ENCODE measurements at places on chromosomes 1 and 21.

DNA sequence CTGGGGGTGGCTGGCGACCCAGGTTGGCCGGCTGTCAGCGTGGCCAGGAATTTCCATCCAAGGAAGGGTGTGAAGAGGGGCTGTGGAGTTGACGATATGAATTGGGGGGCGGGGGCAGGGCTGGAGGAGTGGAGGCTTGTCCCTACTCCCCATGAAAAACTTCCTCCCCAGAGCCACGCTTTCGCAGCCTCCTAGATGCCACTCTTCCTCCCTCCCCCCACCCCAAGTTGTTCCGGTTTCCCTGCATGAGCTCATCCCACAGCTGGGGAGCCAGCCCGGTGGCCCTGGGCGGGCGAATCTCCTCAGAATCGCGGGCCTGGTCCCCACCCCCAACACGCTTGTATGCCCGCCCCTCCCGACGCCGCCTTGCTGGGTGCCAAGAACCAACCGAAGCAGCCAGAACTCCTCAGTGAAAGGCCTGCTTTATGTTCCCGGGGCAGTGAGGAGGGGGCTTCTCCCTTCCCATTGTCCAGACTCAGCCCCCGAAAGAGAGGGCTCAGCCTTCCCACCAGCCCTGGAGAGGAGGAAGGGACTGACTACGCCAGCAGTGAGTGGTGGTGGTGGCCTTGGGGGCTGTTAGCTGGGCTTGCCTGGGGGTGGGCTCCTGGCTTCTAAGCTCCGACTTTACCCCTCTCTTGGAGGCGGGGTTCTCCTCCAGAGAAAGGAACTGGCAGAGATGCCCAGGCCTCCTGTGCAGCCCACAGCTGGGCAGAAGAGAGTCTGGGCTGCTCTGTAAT lies 1.8 kb upstream of the CSMD2 start:
- DNase-seq, result no peak

DNA sequence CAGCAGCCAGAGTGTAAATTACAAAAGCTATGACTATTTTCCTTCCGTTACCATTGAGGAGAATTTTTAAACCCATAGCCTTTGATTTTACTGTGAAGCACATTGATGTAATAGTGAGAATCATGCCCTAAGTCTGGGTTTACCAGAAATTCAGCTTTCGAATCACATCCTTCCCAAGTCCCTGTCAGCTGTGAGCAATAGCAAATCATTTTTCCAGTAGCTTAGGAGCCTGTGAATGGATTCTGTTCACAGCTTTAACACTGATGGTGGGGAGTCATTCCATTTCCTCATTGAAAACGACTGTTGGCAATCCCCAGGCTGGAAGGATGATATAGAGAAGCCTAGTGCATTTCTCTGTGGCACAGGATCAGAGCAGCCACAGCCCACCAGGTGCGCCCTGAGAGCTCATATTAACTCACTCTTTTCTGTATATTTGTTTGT lies 82.2 kb upstream of the C1orf105 start:
- peak; percentile 16 for DNase-seq

GRCh38 chr1:19824541-19824940 lies 9.5 kb upstream of the RNF186 start:
- DNase-seq, result no peak

GRCh38 chr1:56418151-56418631 lies 161.2 kb downstream of the PLPP3 start:
- DNase-seq, result no peak

- DNase-seq, result peak; percentile 50
Observed at GRCh38 chr1:54810153-54810942, 9.2 kb upstream of the TTC22 start.

DNA sequence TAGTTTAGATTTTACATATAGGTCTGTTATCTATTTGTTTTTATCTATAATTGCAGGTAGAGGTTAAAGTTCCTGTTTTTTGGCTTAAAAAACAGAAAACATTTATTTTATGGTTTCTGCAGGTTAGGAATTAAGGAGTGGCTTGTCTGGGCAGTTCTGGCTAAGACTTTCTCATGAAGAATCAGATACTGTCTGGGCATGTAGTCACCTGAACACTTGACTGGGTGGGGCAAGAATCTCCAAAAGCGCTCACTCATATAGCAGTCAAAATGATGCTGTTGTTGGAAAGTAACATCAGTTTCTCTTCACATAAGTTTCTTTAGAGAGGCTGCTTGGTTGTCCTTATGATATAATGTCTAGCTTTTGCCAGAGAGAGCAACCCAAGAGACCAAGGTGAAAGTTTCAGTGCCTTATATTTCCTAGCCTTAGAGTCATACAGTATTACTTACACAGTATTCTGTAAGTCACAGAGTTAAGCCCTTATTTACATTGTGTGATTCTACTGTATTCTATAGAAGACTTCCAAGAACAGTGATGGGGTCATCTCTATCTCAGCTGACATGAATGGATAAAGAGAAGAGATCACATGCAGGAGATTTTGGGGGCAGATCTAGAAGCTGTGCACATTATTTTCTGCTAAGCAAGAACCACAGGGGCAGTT lies 125.4 kb upstream of the GPR52 start:
- no peak for DNase-seq

DNA sequence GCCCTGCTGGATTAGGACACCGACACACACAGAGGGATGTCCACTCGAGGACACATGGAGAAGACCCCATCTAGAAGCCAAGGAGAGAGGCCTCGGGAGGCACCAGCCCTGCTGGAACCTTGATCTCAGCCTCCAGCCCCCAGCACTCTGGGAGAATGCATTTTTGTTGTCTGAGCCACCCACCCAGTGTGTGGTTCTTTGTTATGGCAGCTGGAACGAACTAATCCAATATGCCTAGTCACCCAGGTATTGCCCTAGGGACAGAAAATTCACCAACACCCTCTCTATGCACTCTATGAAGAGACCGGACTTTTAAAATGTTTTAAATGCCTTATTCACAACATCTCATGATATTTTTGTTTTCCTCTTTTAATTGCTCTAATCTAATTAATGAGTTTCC lies 117.4 kb downstream of the CRYAA start:
- no peak for DNase-seq

DNA sequence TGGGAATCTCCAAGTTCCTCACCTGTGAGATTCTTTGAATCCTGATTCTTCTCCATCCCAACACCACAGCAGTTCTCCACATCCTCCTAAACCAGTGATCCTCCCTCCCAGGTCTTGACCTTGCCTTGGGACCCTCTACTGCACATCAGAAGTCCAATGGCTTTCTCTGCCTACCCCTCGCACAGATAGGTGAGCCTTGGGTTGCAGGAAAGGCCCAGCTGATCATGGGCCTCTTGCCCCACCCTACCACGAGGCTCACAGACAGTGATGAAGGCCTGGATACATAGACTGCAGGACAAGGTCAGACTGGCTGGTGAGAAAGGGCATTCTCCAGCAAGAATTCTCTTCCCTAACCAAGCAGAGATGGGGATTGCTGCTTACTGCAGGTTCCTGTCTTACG lies 825 bp downstream of the FABP3 start:
- DNase-seq, result no peak

DNA sequence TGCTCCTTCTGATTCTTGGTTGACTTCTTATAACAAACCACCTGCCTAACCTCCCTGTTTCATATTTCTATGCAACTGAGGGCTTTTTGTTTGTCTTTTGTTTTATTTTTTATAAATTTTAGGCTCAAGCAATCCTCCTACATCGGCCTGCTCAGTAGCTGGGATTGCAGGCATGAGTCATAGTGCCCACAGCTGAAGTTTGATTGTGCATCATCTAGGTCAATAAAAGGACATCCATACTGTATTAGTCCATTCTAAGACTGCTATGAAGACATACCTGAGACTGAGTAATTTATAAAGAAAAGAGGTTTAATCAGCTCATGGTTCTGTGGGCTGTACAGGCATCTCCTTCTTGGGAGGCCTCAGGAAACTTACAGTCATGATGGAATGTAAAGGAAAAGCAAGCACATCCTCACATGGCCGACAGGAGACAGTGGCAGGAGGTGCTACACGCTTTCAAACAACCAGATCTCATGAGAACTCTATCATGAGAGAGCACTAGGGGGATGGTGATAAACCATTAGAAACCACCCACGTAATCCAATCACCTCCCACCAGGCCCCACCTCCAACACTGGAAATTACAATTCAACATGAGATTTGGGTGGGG lies 285.0 kb downstream of the SIPA1L2 start:
- no peak for DNase-seq

- no peak for DNase-seq
Observed at GRCh38 chr1:33031506-33031905, 5.2 kb downstream of the AK2 start.

GRCh38 chr1:109263597-109264378 lies 14.4 kb downstream of the CELSR2 start:
- DNase-seq, result peak; percentile 28

DNA sequence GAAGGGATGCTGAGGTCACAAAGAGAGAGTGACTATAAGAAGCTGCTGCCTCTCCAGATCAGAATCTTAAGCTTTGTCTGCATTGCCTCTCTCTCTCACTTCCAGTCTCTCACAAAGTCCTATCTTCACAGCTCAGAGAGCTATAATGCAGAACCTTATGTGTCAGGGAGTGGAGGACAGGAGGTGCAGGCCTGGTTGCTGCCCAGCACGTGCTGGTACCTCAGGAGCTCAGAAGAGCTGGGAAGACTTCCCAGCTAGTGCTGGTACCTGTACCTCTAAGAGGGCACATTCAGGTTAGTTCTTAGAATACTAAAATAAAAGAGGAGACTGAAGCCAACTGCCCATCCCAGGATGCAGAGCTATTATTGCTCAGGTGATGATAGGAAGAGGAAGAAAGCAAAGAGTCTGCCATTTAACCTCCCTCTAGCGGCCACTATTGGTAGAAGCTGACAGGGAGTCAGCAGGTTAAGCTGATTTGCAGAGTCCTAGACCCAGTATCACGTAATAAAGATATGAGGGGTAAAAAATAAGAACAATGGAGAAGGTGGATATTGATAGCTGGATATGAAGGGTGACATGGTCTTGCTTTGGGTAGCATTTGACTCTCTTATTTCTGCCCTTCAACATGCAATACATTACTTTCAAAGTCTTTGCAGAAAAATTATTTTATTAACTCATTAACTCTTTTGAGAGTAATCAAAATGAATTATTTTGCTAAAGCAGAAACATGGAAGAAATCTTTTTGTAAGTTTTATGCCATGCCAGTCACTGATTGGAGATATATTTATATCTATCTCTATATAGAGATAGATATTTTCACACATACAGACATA lies 138.1 kb upstream of the HMCN1 start:
- DNase-seq, result peak; percentile 59

- no peak for DNase-seq
Observed at GRCh38 chr1:244325056-244325758, 126.5 kb downstream of the ADSS2 start.

- peak; percentile 49 for DNase-seq
Observed at GRCh38 chr1:218384581-218384993, 39.5 kb downstream of the TGFB2 start.

- no peak for DNase-seq
Observed at GRCh38 chr1:67535474-67535873, 105.3 kb upstream of the SERBP1 start.

DNA sequence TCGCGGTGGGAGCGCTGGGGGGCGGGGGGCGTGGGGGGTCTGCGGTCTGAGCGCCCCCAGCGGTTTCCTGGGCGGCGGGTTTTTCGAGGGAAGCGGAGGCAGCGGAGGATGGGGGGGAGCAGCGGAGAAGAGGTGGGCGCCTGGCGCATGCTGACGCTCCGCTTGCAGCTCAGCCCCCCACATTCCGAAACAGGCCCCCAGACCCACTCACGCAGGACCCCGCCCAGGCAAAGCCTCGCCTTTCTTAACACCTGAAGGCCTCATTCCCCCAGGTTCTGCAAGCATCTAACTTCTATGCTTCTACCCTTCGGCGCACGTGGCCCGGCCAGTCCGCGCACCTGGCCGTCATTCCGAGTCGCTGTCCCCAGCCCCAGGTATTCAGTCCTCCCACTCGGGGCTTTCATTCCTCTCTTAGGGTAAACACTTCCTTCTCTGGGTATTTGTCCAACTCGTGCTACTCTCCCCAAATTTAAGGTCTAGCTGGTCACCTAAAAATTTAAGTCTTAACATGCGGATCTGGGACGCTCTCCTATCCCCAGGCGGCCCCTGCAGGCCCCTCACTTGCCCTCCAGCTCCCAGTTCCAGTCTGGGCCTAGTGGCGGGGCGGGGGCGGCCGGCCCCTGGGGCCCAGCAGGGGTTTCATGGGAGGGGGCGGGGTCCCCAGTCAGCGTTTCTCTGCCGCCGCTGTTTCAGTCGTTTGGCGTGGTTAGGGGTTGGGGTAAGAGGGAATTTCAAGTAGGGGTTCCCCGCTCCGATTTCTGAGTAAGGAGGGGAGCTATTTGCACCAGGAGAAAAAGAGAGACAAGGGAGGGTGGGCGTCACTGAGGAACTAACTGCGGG lies 2.8 kb upstream of the ZBTB7B start:
- DNase-seq, result no peak

- DNase-seq, result no peak
Observed at GRCh38 chr1:193431265-193431977, 245.0 kb upstream of the B3GALT2 start.

- DNase-seq, result no peak
Observed at GRCh38 chr1:197486946-197487345, 218.9 kb downstream of the CRB1 start.

GRCh38 chr21:34807146-34807880 lies 138.5 kb downstream of the CLIC6 start:
- no peak for DNase-seq

DNA sequence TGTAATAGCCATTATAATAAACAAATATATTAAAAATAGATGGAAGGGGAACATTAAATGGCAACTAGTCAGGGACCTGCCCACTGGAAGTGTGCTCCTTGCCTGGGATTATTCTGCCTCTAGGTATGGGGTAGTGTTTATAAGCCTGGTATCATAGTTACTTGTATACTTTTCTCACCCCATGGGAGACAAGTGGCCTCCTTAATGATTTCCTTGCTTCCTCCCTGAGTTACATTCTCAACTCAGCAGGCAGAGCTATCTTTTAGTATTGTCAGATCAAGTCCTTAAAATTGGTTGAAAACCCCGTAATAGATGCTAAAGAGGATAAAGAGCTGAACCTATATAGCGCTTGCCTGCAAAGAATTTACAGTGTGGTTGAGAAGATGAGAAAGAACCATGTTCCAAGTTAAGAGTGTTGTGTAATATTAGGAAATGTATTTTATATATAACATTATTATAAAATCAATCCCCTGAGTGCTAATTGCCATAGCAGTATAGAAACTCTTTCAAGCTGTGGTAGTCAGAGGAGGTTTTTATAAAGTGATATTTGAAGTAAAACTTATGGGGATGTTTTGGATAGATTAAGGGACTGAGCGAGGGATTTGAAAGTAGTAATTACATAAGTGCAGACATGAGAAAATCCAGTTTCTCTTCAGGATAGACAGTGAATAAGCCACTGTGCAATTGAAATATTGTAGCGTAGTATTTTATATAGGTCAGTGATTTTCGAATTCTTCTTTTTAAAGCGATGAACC lies 106.5 kb downstream of the SPATA46 start:
- DNase-seq, result no peak

DNA sequence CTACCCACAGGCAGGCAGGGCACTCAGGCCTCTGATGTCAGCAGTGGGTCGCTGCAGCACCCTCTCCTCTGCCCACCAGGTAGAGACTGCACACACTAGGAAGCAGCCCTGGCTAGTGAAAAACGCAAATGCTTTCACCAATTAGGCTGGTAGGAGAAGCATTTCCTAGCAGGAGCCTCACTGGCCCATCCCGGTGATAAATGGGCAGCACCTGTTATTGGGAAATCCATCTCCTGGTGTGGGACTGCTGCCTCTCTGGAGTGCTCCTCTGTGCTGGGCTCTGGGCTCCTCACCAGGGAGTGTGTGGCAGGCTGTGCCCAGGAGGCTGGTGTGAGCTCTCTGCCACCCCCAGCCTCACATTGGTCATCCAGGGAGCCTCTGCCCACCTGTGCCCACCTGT lies 28.6 kb downstream of the LRP8 start:
- no peak for DNase-seq

Data from NCI-H1436 (cell line).